ENCODE measurements at places on chromosomes 3 and 15.

GRCh38 chr15:43469867-43470266 lies 23.1 kb downstream of the TP53BP1 start:
- no peak for DNase-seq

GRCh38 chr3:184690192-184690883 lies 21.5 kb downstream of the MAGEF1 start:
- no peak for DNase-seq

DNA sequence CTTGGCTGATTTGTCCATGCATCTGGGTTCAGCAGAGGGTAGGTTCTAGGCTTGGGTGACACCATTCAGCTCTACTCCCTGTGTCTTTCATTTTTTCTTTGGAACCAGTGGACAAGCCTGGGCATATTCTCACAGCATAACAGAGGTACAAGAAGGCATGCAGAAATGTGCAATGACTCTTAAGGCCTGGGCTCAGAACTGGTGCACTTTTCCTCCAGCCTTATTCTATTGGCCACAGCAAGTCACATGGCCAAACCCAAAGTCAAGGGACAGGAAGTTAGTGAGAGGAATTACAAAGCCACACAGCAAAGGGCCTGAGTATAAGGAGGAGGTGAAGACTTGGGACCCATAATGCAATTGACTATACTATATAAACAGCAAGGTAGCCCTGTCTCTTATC lies 200.9 kb upstream of the CTDSPL start:
- no peak for DNase-seq

GRCh38 chr3:64972793-64973192 lies 285.0 kb upstream of the ADAMTS9 start:
- DNase-seq, result peak; percentile 4

GRCh38 chr3:128383316-128384235 lies 83.1 kb downstream of the DNAJB8 start:
- DNase-seq, result peak; percentile 65

GRCh38 chr3:138036572-138036971 lies 26.6 kb downstream of the CLDN18 start:
- no peak for DNase-seq

GRCh38 chr3:177251755-177252154 lies 54.5 kb upstream of the TBL1XR1 start:
- DNase-seq, result no peak

DNA sequence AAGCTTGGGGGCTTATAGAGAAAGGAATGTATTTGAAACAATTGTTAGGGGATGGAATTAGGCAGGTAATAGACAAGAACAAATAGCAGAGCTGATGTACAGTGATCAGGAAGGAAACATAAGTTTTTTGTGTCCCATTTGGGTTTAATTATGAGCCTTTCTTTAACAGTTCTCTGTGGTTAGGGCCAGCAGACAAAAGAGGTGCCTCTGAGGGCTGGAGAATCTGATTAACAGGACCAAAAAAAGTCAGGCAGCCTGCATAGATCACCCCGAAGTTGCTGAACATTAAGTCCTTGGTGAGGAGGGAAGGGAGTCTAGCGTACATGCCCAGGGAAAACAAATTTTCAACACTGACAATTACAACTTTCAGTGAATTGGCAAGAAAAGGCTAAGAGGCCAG lies 88.6 kb upstream of the SPRED1 start:
- no peak for DNase-seq

DNA sequence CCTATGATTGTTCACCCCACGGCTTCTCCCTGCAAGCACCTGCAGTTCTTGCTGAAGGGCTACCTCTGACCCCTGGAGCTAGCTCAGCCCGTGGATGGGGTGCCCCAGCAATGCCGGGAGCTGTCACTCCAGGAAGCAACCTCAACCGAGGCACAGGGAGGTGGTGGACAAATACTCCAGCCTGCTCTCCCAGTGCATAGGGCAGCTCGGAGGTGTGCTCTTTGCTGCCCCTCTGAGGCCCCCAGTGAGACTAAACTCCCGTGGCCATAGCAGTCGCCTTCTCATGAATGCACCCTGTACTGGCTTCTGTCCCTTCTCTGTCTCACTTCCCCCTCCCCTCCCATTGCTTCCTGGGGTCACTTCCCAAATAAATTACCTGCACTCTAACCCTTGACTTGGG lies 48.5 kb downstream of the LINGO1 start:
- peak; percentile 16 for DNase-seq

DNA sequence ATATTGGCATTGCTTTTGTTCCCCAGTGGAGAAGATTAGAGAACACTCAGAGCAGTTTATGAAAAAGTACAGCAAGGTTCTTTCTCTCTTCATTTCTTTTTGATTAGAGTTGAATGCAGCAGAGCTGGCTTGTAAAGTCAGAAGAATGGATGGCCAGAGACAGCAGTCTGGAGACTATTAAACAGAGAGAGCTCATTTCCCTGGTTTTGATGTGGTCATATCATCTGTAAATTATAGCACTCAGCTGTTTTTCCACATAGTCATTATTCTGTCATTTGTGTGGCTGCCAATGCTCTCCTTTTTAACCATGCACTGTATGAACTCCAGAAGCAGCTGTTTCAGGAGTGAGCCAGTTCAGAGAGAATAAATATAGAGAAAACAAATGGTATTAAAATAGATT lies 177.4 kb upstream of the CRBN start:
- DNase-seq, result no peak

- DNase-seq, result peak; percentile 45
These were observed 151.4 kb downstream of the NFKBIZ start for GRCh38 chr3:102000620-102001209.

DNA sequence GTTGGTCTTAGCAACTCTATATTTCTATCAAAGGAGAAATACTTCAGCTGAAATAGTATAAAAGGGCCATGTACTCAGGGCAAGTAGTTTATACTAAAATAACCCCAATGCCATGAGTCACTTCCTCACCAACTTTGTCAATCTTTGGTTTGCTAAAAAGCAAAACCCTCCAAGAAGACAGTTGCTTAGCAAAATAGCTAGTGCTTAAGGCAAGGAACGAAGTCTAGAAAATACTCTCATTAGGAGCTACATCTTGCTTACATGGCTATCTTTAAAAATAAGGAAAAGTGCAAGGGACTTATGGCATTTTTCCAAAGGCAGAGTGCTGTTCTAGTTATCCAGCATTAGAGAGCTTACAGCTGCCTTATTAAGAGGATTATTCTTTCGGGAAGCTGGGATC lies 28.4 kb downstream of the P3H2 start:
- peak; percentile 94 for DNase-seq

DNA sequence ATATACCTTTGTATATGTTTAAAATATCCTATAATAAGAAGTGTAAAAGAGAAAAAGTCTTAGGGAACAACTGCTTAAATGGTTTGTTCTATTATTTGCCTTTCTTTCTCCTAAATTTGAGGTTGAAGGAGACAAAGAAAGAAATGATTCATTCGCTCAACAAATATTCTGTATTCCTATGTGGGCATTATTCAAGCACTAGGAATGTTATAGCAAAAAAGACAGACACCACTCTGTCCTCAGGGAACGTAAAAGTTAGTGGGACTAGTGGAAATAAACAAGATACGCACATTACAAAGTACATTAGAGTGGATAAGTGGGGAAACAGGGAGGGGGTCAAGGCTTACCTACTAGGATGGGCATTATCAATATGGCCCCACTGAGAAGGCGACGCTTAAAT lies 332.2 kb downstream of the LPP start:
- peak; percentile 82 for DNase-seq

GRCh38 chr3:25508901-25509300 lies 80.8 kb downstream of the RARB start:
- DNase-seq, result peak; percentile 91

DNA sequence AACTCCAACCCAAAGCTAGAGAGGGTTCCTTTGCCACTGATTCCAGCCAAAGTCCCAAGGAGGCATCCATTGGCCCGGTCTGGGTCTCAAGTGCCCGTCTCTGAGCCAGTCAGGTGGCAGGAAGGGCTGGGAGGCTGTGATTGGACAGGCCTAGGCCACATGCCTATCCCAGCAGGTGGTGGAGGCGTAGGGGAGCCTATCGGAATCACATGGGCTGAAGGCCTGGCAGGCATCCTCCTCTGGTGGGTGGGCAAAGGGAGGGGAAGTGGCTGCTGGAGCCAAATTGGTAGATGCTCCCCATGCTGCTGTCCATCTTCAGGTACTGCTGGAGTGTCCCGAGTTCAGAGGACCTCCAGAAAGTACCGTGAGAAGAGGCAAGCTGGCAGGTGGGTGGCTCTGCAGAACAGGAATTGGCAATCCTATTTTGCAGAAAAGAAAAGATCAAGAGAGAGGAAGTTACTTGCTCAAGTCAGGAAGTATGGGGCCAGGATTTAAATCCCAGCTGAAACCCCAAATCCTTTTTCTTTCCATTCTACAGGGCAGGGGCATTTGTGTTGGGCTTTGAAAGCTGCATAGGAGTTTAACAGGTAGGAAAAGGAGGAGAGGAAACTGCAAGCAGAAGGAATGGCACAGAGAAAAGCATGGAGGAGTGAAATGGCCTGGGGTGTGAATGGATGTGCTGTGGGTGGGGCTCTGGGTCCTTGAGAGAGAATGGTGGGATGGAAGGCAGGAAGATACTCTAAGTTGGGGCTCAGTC lies 3.7 kb downstream of the CHST13 start:
- no peak for DNase-seq

DNA sequence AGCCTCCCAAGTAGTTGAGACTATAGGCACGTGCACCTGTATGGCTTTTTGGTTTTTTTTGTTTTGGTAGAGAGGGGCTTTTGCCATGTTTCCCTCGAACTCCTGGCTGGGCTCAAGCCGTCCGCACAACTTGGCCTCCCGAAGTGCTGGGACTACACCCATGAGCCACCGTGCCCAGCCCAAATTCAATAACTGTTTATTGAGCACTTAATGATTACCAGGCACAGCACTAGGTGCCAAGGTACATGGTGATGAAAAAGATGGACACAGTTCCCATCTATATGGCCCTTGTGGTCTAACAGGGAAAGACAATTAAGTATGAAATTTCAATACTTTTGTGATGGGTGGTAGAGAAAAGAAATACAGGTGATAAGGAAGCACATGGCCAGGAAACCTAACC lies 35.8 kb upstream of the ZNF148 start:
- no peak for DNase-seq

GRCh38 chr3:150138824-150139223 lies 168.1 kb upstream of the PFN2 start:
- DNase-seq, result no peak

GRCh38 chr3:64593350-64593749 lies 94.5 kb downstream of the ADAMTS9 start:
- DNase-seq, result no peak

GRCh38 chr15:57079931-57080620 lies 161.6 kb downstream of the TCF12 start:
- no peak for DNase-seq

DNA sequence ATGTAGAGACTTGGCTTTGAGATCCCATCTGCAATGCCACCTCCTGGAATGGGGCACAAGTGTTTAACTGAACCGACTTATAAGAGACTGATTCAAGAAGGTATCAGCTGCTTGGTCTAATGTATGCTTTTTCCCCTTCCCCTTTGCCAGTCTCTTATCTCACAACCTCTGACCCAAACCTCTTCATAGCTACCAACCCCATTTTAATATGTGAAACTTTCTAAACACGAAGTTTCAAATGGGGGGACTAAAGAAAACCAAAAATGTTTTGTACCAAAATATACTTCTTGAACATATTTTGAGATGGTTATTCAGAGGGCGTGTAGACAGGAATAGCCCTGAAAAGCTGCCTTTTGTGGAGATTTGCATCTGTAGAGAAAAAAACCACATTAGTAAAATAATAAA lies 73.1 kb downstream of the OXSM start:
- no peak for DNase-seq

GRCh38 chr15:51121631-51122225 lies 27.0 kb upstream of the TNFAIP8L3 start:
- peak; percentile 35 for DNase-seq

DNA sequence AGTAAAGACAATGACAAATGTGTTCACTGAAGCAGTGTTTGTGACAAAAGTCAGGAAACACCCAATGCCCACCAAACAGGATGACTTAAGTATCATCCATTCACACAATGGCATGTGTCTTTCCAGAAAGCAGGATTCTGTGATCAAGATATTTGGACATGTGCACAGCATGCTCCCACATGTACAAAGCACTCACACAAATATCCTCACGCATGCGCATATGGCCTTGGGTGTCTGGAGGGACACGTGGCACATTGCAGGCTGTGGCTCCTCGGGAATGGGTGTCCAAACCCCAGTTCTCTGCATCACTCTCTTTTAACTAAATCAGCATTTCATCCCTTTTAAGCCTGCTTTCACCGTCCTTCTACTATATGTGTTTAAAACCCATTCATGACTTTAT lies 130.5 kb downstream of the KLF13 start:
- peak; percentile 62 for DNase-seq

GRCh38 chr3:25350725-25351114 lies 77.3 kb upstream of the RARB start:
- DNase-seq, result no peak

- DNase-seq, result peak; percentile 64
These were observed 66.6 kb upstream of the TGFBR2 start for GRCh38 chr3:30539772-30540171.

GRCh38 chr15:39594446-39595337 lies 13.8 kb downstream of the THBS1 start:
- peak; percentile 76 for DNase-seq

DNA sequence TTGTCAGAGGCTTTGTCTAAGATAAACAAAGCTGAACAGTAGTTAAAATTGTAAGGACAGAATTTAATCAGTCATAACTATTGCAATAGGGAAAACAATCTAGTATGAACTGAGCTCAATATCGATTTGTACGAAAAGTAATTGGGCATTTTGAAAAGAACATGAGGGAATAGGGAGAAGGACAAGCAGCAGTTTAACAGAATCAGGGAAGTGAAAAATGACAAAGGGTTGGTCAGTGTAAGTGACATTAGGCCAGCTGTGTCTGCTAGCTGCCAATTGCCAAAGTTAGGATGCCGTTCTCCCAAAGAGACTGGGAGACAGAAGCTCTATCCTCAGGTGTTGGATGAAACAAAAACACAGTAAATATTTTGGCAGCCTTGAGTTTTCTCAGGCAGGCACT lies 3.3 kb upstream of the DNAJA4 start:
- no peak for DNase-seq

DNA sequence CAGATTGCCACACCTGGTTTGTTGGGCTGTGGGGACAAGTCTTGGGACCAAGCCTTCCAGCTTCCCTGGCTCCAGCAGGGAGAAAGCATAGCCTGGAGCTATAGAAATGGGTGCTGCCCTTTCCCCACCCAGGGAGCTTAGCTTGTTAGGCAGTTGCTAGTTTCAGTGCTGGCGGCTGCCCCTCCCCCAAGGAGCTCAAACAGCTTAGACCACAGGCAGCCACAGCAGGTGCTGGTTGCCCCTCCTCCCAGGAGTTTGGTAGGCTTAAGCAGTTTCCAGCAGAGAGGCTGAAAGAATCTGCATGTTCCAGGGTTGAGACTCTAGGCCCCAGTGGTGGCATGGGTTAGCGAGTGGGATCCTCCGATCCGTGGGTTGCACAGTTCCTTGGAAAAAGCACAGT lies 889.7 kb downstream of the IGSF11 start:
- no peak for DNase-seq
